ENCODE measurements at places on chromosomes 5 and 9.
A peak's percentile ranks its signal among the peaks of the same experiment; 100 is the strongest.

DNA sequence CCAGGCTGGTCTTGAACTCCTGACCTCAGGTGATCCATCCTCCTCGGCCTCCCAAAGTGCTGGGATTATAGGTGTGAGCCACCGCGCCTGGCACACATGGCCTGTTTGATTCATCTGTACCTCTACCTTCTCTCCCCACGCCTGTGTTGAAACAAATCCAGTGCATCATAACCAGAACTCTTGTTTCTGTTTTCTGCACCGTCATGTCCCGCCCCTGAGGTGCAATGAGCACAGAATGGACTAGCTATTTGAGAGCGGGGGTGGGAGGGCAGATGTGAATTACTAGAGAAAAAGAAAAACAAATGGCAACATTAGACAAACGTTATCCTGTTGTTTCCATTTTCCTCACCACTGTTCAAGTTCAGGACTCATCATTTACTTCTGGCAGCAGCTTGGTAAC lies 10.7 kb upstream of the FAM193B start:
- DNase-seq = no peak

- no peak for DNase-seq
Measured at GRCh38 chr9:90612957-90613356, 29.7 kb downstream of the DIRAS2 start.

DNA sequence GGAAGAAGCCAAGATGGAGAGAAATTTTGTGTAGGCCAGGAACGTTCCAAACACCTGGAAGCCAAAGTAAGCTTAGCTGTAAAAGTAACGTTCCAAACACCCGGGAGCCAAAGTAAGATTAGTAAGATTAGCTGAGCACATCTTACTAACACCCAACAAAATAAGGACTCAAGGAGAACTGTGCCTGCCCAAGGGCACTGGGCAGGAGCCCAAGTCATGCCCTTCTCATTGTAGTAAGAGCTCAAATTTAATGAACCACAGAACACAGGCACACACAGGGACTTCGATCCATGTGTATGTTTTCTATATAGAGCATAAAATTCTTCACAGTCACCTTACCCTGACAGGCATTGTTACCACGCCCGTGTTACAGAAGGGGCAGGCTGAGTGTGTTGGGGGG lies 36.1 kb upstream of the NXNL2 start:
- DNase-seq = no peak

DNA sequence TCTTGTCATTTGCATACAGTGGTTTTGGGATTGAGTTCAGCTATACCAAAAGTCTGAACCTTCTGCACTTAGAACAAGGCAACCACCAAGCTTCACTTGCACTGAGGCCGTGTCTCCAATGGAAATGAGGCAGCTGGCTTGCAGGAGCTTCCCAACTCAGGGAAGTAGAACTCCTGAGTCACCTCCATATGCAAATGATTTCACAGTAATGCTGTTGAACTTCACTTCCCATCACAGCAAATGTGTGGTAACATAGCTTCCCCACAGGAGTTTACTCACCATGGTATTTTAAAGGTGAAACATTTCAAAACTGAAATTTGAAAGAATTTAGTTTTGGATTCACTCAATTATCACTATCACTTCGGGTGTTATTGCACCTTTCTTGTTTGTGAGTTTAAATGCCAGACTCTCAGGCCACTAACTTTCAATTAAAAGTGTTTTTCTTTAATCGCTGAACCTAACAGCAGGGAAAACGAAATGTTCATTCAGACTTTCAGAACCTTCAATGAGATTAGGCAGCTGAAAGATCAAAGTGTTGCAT lies 9.0 kb downstream of the CD274 start:
- DNase-seq = no peak

DNA sequence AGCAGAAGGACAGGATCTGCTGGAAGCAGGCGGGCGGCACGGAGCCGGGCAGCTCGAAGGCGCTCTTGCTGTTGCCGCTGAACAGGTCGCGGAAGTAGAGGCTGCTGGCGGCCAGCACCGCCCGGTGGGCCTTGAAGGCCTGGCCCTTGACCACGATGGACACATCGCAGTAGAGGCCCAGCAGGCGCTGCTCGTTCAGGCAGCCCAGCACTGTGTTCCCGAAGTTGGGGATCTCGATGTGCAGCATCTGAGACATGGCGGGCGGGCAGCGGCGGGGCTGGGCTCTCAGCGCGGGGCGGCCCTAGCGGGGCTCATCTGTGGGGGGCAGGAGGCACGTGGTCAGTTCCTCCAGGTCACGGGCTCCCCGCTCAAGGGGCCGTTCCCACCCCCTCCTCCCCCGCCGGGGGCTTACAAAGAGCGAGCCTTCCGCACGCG lies 44.8 kb downstream of the NACC2 start:
- DNase-seq = peak; percentile 65

DNA sequence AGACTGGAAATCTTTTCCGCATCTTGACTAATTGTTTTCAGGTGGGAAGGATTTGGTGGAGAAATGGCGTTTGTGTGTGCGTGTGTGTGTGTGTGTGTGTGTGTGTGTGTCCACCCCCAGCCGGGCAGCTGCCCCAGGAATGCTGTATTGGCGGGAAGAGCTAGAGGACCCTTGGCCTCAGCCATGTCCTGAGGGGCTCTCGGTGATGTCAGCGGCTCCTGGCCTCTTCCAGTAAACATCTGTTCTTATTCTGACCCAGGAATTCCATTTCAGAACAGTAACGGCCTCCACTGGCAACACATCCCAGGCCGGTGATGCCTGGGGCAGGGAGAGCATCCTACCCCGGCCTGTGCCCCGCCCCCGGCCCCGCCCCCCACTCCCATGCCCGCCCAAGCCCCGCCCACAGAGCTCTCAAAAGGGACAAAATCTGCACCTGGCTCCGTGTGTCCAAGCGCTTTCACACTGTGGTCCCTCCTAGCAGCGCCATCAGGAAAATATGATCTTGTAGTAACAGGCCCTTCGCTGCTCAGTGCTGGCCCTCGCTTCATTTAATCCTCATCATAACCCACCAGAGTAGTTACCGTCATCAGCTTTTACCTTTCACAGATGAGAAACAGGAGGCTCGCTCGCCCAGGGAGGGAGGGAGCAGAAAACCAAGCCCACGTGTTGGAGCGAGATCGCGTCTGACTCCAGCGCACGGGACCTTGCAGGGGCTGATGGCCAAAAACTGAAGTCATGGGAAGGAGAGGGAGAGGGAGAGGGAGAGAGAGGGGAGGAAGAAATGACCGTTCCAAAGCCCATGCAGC lies 18.9 kb downstream of the ADAMTS2 start:
- DNase-seq = peak; percentile 24

GRCh38 chr5:132480042-132480441 lies 10.5 kb downstream of the IRF1 start:
- DNase-seq = no peak

DNA sequence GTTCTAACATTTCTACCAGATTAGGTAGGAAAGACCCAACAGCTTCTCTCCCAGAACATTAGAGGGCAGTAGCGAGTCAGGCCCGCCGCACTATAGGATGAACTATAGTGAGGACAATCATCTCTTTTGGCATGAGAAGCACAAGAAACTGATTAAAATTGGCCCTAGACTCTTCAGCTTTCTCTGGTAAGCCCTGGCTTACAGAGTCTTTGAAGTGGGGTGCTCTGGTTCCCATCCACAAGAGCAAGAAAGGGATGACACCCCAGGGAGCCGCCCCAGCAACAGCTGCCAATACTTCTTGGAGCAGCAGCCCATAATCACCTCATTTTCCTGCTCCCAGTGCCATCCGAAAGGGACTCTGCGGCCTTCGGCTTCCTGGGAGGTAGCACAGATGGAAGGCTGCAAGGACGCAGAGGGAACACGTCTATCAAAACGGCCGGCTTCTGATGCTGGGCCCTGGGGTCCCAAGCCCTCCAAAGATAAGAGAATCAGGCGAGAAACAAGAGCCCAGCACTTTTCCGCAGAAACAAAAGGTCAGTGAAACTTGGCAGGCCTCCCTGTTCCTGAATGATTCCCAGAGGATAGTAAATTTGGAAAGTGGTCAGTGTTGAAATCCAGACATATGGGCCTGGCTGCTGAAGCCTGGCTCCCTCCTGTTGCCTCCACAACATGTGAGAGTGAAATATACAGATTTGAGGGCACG lies 69.3 kb downstream of the HSD17B3 start:
- peak; percentile 54 for DNase-seq

- no peak for DNase-seq
Measured at GRCh38 chr5:17395106-17395880, 102.7 kb upstream of the TAF11L2 start.

DNA sequence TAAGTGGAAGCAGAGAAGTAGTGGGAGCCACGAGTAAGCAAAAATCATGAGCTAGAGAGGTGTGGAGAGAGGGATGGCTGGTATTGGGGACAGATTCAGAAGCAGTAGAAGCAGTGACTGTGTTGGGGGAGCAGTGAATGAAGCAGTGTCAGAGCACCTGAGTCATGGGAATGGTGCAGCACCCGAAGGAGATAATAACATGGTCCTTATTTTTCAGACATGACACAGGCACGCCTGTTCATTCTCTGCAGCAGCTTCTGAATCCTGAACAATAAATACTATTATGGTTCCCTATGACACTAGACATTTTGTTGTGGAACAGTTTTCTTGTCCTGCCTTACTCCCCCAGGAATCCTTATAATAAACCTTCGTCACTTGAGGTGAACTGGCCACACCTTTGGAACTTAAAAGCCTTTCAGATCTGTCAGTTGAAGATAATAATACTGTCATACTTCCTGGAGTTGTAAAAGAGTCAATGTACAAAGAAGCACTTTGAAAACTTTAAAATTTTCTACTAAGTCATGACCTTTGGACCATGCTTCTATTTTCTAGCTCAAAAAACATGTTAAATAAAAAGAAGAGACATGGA lies 7.0 kb upstream of the RASA1 start:
- no peak for DNase-seq

DNA sequence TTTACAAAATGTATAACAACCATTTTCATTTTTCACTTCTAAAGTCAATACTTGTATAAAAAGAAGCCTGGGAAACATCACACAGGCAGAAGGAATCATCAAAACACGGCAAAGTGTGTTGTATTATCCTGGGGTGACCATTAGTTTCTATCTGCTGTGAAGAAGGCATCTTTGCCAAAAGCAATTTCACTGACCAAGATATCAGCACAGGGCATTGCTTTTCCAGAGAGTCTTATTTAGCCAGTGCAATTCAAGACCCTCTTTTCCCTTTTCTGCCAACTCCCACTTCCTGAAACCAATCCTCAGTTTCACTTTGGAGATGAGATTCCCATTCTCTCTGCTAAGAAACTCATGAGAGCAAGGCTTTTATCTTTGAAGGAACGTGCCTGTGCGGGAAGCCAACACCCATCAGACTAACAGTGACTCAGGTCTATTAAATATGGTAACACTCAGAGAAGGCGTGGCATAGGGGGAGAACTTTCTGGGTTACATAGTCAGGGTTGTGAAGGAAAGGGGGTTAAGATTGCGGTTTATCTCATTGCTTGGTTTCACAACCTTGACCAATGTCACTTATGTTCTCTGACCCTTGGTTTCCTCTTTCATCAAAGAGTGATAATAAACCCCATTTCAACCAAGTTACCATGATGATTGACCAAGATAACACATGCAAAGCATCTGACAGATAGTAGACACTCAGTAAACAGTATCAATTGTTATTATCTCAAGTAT lies 666.9 kb upstream of the KLF4 start:
- DNase-seq = no peak

GRCh38 chr5:81016116-81016515 lies 56.0 kb downstream of the RASGRF2 start:
- no peak for DNase-seq

GRCh38 chr9:76629205-76629990 lies 134.8 kb upstream of the PCA3 start:
- DNase-seq = no peak

DNA sequence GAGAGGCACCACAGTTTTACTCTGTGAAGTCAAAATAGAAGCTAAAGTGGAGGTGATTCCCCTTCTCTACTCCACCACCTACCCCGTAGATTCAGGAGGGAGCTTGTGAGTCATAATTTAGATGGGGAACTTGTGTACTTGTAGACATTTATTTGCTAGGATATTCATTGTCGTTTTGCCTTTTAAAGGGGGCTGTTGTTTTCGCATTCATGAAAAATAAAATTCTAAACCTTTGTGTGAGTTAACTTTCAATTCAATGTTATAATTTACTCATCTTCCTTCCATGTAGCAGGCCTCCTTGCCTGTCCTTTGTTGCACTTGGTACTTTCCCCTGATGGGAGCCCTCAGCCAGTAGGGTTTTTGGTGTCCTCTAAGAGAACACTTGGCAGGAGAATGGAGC lies 22.0 kb downstream of the SECISBP2 start:
- no peak for DNase-seq

GRCh38 chr5:28603869-28604268 lies 1565.5 kb upstream of the CDH9 start:
- DNase-seq = no peak

GRCh38 chr5:6291961-6292360 lies 86.4 kb downstream of the MED10 start:
- DNase-seq = no peak

DNA sequence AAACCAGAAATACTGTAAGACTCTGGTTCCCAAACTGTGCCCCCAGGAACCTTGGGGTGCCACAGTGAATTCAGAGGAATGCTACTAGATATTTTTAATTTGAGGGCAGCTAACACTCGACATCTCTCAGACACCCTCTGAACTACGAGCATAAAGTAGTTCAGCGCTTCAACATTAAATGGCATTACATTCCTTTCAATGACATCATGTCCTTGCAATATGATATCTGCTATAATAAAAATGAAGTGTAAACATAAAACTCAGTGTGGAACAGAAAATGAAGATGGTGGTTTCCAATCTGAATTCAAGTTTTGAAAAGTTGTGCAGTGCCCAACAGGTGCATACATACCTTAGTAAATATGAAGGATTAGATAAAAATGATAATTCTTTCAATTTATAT lies 116.1 kb downstream of the LPAR1 start:
- no peak for DNase-seq

GRCh38 chr5:113237893-113238292 lies 196.9 kb downstream of the TSSK1B start:
- no peak for DNase-seq

GRCh38 chr5:77012601-77013000 lies 17.6 kb upstream of the AGGF1 start:
- no peak for DNase-seq

DNA sequence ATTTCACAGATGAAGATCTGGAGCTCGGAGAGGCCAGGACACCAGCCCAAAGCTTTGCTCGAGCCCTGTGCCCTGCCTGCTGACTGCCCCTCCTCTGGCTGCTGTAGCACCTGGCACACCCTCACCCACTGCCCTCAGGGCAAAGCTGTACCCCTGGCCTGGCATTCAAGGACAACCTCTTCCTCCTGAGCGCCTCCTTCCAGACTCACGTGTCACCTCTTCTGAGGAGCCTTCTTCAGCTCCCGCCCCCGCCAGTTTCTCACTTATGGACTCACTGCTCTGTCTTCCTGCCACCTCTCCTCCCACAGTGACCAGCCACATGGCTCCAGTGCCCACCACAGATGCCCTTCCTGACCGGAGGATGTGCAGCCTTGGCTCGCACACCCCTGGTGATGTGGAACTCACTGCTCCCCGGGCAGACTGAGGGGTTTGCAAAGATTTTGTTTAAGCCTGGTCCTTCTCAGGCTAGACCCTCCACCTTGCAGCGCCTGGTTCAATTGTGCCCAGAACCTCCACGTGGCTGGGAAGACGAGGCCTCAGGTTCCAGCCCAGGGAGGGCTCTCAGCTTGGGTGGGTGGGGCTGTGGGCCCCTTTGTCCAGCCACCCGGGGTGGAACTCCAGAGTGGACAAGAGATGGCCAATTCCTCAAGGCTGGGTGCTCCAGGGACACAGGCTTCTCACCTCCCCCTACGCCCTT lies 46.6 kb upstream of the PHYKPL start:
- DNase-seq = no peak

GRCh38 chr5:90548069-90548593 lies 10.5 kb upstream of the ADGRV1 start:
- peak; percentile 12 for DNase-seq

Measured in retina (tissue), 1 donor.